ENCODE measurements at places on chromosomes 11 and 22.

- peak; percentile 77 for DNase-seq
These were observed 3.9 kb downstream of the CD3D start for GRCh38 chr11:118338637-118339061.

GRCh38 chr11:2436013-2436520, 8.2 kb downstream of the TRPM5 start:
- DNase-seq = no peak

DNA sequence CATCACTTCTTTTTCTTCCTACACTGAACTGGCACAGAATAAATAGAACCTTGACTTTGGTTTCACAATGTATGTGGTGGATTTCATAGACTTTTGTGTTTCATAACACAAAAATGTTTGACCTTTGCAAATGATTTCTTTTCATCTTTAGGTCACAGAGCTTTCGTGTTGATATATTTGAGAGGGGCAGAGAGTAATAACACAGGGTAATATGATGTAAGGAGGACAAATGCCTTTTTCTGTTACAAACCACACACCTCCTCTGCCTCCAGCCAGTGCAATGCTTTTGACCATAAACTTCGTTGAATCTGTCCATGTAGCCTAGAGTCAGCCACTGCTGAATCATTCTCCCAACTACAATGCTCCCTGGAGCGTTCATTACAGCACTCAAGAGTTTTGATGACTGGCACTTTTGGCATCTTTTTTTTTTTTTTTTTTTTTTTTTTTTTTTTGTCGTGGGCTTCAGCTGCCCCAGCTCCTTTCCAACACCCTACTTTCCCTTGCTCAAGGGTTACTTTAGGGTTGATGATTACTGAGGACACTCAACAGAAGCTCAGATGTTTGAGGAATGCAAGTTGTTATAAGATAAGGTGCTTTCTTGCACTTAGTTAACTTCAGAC, 11.4 kb upstream of the CAT start:
- DNase-seq = no peak

- DNase-seq = no peak
These were observed 63.5 kb downstream of the CEP164 start for GRCh38 chr11:117391181-117391580.

- DNase-seq = no peak
These were observed 13.5 kb downstream of the ZBED5 start for GRCh38 chr11:10844356-10844755.

DNA sequence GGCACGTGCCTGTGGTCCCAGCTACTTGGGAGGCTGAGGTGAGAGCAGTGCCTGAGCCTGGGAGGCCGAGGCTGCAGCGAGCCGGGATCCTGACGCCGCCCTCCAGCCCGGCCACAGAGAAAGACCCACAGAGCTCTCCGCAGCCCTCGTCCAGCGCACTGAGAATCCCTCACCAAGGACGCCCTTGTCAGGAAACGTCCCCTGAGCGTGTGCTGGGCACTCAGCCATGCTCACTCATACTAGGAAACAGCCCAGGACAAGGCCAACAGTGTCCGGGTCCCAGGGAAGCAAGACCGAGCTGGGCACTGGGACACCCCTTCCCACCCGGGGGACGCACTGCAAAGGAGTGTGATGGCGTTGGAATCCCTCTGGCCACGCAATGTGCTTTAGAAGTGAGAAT, 14.5 kb downstream of the DEAF1 start:
- no peak for DNase-seq

DNA sequence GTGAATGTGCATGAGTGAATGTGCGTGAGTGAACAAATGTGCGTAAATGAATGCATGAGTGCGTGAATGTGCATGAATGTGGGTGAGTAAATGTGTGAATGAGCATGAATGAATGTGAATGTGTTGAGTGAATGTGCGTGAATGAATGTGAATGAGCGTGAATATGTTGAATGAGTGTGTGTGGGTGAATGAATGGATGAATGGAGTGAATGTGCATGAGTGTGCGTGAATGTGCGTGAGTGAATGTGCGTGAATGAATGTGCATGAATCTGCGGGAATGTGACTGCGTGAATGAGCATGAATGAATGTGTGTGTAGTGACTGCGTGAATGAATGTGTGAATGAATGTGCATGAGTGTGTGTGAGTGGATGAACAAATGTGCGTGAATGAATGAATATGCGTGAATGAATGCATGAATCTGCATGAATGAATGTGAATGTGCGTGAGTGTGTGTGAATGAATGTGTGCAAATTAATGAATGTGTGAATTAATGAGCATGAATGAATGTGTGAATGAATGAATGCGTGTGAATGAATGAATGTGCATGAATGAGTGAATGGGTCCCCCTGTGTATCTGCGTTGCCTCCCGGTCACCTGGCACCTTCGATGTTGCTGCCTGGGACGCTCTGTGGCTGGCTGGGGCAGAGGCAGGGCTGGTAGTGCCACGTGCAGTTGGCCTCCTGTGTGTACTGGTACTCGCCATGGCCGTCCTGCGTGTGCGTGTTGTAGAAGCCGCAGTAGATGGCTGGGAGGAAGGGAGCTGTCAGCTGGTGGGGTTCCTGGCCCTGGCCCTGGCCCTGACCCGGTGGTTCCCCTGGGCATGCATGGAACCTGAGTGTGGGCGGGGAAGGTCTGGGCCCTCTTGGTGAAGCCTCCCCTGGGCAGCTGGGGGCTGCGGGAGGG, 13.4 kb downstream of the MUC6 start:
- no peak for DNase-seq

DNA sequence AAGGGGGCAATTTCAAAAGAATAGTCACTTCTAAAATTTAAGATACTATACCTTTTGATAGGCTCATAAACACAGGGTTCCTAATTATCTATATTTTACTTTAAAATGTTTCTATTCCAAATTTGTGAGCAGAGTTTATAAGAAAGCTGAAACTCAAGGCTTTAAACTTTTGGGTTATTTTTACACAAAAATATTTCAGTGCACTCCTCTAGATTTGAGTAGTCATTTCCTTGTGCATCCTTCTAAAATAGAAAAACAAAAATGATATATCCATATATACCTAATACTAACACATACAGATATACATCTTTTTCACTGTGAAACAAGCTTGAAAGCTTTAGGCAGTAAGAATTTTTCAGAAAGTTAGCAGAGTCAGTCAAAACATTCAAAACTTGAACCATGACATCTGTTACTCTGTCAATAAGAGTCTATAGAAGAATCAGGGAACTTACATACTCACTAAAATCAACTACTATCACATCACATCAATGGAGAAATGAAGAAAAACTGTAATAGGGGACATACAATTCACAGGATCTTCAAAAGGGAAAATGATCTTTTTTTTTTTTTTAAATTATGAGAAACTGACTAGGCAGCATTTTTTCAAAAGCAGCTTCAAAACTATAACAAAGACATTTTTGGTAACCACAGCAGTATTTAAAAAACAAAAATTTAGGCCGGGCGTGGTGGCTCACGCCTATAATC, 5.1 kb downstream of the PHF21A start:
- no peak for DNase-seq

- DNase-seq = no peak
These were observed 9.9 kb upstream of the AIFM3 start for GRCh38 chr22:20957102-20957682.

- no peak for DNase-seq
These were observed 661.4 kb upstream of the FAT3 start for GRCh38 chr11:91563176-91563575.
